ENCODE measurements at places on chromosomes 5 and 9. TPM values are rescaled to one million over a fixed set of nuclear protein-coding genes. Genes with fewer than 3 reads are reported as not detected.

LEAP2 gene
- 0.13 TPM for total RNA-seq

NR6A1 gene
- total RNA-seq, result 1.4 TPM

PDZD2 gene
- total RNA-seq, result 1.2 TPM

PRDM9 gene
- not detected for total RNA-seq

SPINK7 gene
- not detected for total RNA-seq

GABRB2 gene
- total RNA-seq, result not detected

PCDHB5 gene
- total RNA-seq, result 0.51 TPM

DDX4 gene
- not detected for total RNA-seq

BRINP1 gene
- total RNA-seq, result 0.26 TPM

PTPA gene
- 114 TPM for total RNA-seq

ACTBL2 gene
- not detected for total RNA-seq

PCDHGA5 gene
- total RNA-seq, result 0.63 TPM

KIF20A gene
- total RNA-seq, result 22.4 TPM

SLC9A3 gene
- 0.51 TPM for total RNA-seq

TMEM161B gene
- 6.4 TPM for total RNA-seq

RFESD gene
- total RNA-seq, result 1.2 TPM

KIF4B gene
- 0.26 TPM for total RNA-seq

HRH2 gene
- 0.13 TPM for total RNA-seq

IL13 gene
- not detected for total RNA-seq

FBLL1 gene
- 1.1 TPM for total RNA-seq

Data from dermis microvascular lymphatic vessel endothelial cell (primary cell).